ENCODE measurements at places on chromosomes 12 and 14.

DNA sequence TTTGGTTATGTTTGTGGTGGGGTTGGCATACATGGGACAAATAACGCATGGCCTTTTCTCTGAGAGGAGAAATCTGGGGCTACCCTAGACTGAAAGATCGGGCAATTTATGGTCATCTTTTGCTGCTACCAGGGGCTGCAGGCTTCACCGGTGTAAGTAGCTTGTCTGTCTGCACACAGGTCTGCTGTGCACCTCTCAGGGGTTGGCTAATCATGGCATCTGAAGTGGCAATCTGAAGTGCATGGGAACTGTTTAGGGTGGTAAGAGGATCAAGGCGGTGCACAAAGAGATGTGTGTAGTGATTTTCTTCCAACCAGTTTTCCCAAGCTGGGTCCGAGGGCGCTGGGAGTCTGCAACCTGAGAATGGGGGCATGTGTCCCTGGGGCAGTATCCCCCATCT lies 141.3 kb downstream of the EMP1 start:
- DNase-seq, result no peak

GRCh38 chr12:87038098-87038497 lies 781.9 kb upstream of the MGAT4C start:
- no peak for DNase-seq

DNA sequence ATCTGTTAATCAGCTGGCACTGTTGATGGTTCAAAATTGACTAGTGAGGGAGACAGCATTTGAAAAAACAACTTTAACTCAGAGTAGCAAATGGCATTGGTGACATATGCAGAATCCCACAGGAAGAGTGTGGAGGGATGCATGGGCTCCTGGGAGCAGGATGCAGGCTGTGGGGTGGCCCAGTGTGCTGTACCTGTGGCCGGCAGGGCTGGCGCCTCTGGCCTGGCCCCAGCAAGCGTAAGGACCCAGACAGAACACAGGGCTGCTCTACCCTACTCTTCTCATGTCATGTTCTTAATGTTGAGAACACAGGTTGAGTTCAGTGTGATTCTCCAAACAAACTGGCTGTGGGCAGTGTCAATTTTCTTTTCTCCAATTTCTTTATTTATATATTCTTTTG lies 33.4 kb downstream of the DDX51 start:
- no peak for DNase-seq

- DNase-seq, result no peak
Measured at GRCh38 chr14:99475179-99475578, 5.5 kb downstream of the SETD3 start.

DNA sequence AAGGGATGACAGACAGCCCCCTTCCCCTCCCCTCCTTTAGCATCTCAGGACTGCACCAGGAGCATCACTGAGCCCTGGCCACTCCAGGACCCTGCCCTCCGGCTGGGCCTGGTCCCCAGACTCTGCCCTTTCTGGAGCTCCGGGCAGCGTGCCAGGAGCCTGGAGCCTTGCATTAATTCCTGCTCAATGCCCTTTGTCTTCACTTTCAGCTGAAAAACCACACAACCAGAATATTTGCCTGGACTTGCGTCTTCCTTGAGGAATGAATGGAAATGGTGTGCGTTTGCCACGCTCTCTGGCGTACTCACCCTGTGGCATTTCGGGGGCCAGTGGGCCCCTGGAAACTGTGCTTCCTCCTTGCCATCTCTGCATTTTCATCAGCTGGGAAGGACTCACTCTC lies 8.5 kb upstream of the RFLNA start:
- no peak for DNase-seq

- no peak for DNase-seq
Measured at GRCh38 chr12:31967539-31967938, 8.3 kb downstream of the RESF1 start.

GRCh38 chr12:58919231-58920101 lies 838 bp downstream of the LRIG3 start:
- no peak for DNase-seq

- DNase-seq, result no peak
Measured at GRCh38 chr12:1630133-1630826, 1.2 kb downstream of the WNT5B start.

- no peak for DNase-seq
Measured at GRCh38 chr12:19245666-19246065, 116.1 kb downstream of the PLEKHA5 start.

GRCh38 chr12:93094988-93095737 lies 166.1 kb upstream of the EEA1 start:
- no peak for DNase-seq

DNA sequence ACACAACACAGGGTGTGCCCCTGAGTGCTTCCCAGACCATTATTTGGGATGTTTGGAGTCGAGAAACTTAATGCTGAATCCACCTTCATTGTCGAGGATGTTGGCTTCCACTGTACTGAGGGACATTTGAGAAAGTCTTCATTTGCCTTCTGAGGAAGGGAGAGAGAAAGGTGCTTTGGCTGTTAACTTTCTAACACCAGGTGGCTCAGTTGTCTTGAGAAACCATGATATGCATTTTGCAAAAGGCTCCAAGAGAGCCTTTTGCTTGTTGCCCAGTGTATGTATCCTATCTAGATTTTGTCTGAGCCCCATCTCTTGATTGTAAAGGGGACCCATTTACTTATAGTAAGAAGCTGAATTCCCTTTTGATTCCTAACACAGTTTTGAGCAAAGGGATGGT lies 28.6 kb upstream of the NRXN3 start:
- DNase-seq, result no peak

GRCh38 chr14:85124631-85125290 lies 405.2 kb upstream of the FLRT2 start:
- DNase-seq, result no peak

- no peak for DNase-seq
Measured at GRCh38 chr12:116418551-116418950, 140.6 kb upstream of the MAP1LC3B2 start.

DNA sequence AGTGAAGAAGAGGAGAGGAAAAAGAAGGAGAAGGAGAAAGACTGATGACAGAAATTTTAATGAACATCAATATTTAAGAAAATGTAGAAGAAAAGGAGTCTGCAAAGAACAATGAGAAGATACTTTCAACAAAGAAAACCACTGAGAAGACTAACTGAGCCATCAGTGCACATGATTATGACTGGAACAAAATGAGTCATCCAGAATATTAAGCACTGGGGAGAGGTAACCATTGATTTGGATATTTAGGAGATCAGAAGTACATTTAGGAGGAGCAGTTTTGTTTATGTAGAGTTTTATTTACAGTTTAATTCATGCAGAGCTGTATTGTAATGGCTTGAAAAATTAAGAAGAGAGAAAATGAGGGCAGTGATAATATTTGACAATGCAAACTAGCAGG lies 159.1 kb downstream of the C12orf50 start:
- no peak for DNase-seq

GRCh38 chr14:49191380-49191779 lies 394.8 kb downstream of the RPS29 start:
- DNase-seq, result no peak

GRCh38 chr14:62632771-62633170 lies 412.5 kb downstream of the KCNH5 start:
- DNase-seq, result no peak

- DNase-seq, result no peak
Measured at GRCh38 chr14:56630707-56631106, 51.1 kb downstream of the TMEM260 start.

- DNase-seq, result no peak
Measured at GRCh38 chr12:50232771-50233209, 50.5 kb downstream of the LIMA1 start.

GRCh38 chr14:35403114-35403602 lies 1.4 kb downstream of the NFKBIA start:
- DNase-seq, result no peak

- DNase-seq, result no peak
Measured at GRCh38 chr12:46839232-46839631, 13.4 kb upstream of the SLC38A4 start.

DNA sequence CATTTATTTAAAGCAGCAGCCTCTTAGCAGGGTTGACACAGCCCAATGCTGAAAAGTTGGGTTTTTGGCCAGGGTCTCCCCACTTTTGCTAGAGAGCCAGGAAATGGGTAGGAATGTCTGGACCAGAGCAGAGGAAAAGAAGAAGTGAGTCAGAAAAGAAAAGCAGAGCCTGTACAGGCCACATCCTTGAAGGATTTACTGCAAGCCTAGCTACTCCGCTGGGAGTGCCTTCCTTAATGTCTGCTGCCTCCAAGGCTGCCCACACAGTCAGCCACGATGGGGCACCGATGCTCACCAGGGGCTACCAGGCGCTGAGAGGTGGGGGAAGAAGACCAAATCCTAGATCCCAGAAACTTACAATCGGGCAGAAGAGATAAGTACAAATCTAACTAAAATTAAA lies 139.2 kb downstream of the C12orf75 start:
- no peak for DNase-seq

DNA sequence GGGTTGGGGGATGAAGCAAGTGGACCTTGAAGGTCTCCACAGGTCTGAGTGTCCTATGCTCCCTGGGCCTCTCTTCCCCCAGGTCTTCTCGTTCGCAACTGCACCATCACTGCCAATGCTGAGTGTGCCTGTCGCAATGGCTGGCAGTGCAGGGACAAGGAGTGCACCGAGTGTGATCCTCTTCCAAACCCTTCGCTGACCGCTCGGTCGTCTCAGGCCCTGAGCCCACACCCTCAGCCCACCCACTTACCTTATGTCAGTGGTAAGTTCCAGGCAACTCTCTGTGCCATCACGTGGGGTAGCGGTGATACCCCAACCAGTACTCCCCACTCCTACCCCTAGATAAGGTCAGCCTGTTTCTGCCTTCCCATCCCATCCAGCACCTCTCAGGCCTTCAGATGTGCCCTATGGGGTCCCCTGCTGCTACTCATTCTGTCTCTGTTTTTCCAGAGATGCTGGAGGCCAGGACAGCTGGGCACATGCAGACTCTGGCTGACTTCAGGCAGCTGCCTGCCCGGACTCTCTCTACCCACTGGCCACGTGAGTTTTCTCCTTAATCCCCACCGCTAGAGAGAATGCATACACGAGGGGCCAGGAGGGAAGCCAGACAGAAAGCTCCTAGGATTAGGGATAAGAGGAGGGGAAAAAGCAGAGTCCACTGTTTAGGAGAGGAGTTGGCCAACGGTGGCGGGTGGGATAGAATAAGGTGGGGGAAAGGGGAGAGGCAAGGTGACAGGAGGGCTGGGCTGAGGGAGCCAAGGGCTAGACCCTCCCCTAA lies 1.6 kb upstream of the TAPBPL start:
- no peak for DNase-seq

- no peak for DNase-seq
Measured at GRCh38 chr12:5232826-5233500, 189.3 kb downstream of the KCNA5 start.

DNA sequence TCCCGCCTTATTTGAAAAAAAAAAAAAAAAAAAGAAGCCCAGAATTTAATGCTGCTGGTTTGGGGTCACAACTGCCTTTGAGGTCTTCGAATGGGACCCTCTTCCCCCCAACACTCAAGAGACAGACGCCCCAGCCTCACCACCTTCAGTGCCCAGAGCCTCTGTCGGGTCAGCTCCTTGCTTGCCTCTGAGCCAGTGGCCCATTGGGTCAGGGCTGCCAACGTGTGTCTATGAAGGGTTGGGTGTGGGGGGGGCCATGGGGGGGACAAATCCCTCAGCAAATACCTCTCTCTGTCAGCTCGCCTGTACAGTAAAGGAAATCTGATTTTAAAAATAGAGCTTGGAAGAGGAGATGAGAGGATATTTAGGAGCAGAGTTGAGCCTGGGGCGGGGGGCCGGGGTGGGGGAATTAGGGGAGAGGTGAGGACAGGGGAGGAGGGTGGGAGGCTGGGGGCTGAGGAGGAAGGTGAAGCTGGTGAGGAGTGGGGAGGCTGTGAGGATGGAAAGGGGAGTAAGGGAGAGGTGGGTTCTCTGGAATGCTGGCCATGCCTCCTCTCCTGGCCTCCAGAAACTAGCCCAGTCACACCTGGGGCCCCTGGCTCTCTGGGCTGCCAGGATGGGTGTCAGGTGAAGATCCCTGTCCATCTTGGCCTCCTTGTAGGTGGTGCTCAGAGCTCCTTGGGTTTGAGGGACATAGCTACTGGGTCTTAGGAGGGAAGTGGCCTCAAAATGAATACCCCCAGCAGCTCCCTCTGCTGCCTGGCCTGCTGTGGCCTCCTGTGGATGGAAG lies 13.3 kb downstream of the RTL1 start:
- no peak for DNase-seq

GRCh38 chr12:27555361-27555760 lies 31.4 kb downstream of the PPFIBP1 start:
- DNase-seq, result no peak

- DNase-seq, result no peak
Measured at GRCh38 chr12:47903151-47903611, 1.6 kb downstream of the VDR start.

- no peak for DNase-seq
Measured at GRCh38 chr12:57190821-57191220, 25.8 kb upstream of the NXPH4 start.

DNA sequence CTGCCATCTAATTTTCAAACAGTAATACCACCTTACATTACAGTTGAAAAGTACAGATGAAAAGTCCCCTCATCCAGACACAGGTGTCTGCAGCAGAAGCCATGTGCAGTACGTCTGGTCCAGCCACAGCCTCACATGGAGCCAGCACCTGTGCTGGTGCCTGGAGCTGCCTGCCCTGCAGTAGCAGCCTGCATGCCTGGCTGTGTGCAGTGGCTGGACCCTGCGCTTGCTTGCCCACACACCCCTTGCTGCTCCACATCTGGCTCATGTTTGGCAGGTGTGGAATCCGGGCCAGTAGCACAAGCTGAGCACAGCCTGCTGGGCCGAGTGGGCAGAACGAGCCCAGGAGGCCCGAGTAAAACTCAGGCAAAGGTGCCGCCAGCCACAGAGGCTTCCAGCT lies 21.8 kb upstream of the CPM start:
- DNase-seq, result no peak

DNA sequence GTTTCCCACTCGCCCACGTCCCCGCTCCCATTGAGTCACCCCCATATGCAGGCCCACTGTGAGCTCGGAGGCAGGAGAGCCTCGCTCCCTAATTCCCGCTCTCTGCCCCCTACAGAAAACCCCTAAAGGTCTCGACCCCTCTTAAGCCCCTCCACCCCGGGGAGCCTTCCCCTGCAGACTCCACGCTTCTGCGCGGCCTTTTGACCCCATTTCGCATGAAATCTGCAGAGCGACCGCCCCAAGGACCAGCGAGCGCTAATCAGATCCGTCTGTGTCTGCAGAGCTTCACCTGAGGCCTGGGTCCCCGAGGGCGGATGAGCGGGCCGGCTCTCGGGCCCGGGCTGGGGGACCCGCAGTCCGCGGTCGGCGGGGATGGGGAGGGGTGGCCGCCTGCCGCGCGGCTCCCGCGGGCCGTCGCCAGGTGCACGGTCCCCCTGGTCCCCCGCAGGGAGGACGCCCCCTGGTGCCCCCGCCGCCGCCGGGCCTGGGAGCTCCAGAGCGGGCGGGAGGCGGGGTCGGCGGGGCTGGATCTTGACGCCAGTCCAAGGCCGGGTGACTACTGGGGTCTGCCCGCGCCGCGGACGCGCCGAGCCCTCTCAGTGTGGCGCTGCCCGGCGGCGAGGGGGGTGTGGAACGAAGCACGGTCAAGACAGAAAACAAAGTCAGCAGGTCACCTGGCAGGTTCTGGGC lies 10.1 kb downstream of the BMP4 start:
- no peak for DNase-seq

DNA sequence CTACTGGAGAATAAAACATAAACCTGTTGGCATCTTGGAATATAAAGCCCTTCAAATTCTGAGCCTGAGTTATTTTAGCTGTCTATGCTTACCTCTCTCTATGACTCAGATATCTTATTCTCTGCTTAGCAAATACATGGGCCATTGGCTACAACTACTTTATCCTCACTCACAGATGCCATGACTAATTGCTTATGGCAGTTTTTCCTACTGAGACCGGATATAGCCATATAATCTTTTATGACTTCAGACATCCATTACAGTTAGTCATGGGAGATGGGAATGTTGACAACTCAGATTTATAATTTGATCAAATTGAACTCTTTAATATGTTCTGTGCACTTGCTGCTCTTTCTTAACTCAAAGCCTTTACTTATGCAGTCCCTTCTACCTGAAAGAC lies 502.4 kb upstream of the ATP2B1 start:
- no peak for DNase-seq

All from CD4-positive, alpha-beta T cell treated with Interleukin-2 at 100 ng/mL for 4 hours (primary cell).